ENCODE measurements at places on chromosomes 5 and 9.

GRCh38 chr5:128483738-128484137 is 54.3 kb downstream of the FBN2 start:
- no peak for DNase-seq

GRCh38 chr5:115530426-115530825 is 14.1 kb downstream of the FEM1C start:
- DNase-seq, result no peak

DNA sequence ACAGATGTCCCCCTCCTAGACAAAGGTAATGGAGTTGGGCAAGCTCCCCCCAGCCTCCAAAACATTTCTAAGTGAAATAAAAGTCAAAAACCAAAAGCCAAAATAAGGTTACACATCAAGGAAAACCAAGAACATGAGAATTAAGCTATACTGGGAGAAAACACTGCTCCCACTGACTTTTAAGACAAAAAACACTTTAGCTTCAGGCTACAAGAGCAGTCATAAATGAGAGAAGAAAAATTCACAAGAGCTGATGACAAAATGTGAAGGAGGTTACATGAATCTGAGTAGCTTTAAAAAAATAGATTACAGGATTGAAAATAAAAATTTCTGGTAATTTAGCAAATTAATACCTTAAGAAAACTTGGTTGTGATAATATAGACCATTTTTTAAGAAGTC is 1370.3 kb upstream of the CDH9 start:
- DNase-seq, result no peak

DNA sequence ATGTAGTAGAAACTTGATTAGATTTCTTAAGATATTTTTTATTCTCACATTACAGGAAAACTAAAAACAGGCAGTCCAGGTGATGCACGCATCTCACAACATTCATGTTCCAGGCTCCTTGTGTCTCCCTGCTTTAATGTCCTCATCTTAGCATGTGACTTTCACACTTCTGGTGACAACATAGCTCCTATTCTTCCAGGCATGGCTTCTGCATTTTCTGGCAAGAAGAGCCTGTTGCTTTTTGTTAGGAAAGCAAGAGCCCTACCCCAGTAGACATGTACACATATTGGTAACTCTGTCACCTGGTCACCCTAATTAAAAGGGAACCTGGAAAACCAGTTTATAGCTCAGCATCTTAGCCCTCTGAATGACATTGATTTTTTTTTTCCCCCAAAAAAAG is 92.5 kb downstream of the PPIC start:
- no peak for DNase-seq

- no peak for DNase-seq
Measured at GRCh38 chr5:98121036-98121936, 652.2 kb upstream of the RGMB start.

GRCh38 chr5:107320846-107321245 is 349.9 kb downstream of the EFNA5 start:
- no peak for DNase-seq

GRCh38 chr5:139395844-139396640 is 1.1 kb upstream of the PROB1 start:
- no peak for DNase-seq

- DNase-seq, result no peak
Measured at GRCh38 chr9:6079386-6079785, 64.0 kb upstream of the RANBP6 start.

- DNase-seq, result no peak
Measured at GRCh38 chr9:37025823-37026112, 8.3 kb downstream of the PAX5 start.

- no peak for DNase-seq
Measured at GRCh38 chr5:54387659-54388232, 67.8 kb upstream of the HSPB3 start.

GRCh38 chr9:133496861-133497842 is 18.3 kb upstream of the SLC2A6 start:
- peak; percentile 47 for DNase-seq

- DNase-seq, result no peak
Measured at GRCh38 chr5:163730206-163730756, 224.9 kb downstream of the MAT2B start.

GRCh38 chr5:77177576-77177975 is 32.9 kb upstream of the PDE8B start:
- no peak for DNase-seq

- no peak for DNase-seq
Measured at GRCh38 chr5:65970481-65971367, 44.3 kb downstream of the ERBIN start.

- no peak for DNase-seq
Measured at GRCh38 chr9:22052376-22052945, 43.4 kb upstream of the CDKN2B start.

DNA sequence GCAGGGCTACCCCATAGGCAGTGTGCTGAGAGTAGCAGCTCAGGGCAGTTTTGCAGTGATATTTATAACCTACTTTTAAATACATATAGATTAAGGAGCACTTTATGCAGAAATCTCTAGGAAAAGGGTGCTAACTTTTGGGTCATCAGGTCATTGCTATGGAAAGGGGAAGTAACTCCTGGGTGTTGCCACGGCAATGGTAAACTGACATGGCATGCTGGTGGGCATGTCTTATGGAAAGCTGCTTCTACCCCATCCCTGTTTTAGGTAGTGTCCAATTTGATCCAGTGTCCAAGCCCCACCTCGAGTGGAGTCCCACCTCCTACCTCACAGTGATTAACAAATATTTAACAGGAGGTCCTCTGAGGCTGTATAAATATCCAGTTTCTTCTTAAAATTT is 56.8 kb upstream of the XPA start:
- no peak for DNase-seq

GRCh38 chr5:81080809-81081460 is 120.8 kb downstream of the RASGRF2 start:
- no peak for DNase-seq

DNA sequence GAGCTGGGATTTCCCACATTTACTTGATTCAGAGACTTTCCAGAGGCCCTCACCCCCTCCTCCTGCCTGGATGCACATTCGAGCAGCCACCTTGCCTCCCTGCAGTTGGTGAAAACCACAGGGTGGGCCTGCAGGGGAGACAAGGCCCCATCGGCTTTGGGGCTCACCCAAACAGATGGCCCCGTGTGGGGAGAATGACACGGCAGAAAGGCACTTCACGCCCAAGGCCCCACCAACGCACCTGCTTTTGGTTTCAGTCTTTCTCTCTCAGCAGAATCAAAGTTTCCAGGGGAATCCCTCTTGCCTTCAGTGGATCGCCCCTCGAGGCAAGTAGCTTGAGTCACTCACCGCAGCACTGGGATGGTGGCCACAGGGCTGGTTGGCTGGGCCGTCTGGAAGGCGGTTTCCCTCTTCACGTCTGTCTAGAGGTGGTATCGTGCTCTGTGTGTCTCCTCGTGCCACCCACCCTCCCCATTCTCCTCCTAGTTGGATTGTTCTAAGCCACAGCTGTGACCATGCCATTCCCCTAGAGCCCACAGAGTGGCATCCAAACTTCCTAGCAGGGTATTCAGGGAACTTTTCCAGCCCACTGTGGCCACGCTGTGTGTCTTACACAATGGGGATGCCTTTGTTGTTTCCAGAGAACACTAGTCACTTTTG is 31.8 kb downstream of the SEC61B start:
- DNase-seq, result no peak

DNA sequence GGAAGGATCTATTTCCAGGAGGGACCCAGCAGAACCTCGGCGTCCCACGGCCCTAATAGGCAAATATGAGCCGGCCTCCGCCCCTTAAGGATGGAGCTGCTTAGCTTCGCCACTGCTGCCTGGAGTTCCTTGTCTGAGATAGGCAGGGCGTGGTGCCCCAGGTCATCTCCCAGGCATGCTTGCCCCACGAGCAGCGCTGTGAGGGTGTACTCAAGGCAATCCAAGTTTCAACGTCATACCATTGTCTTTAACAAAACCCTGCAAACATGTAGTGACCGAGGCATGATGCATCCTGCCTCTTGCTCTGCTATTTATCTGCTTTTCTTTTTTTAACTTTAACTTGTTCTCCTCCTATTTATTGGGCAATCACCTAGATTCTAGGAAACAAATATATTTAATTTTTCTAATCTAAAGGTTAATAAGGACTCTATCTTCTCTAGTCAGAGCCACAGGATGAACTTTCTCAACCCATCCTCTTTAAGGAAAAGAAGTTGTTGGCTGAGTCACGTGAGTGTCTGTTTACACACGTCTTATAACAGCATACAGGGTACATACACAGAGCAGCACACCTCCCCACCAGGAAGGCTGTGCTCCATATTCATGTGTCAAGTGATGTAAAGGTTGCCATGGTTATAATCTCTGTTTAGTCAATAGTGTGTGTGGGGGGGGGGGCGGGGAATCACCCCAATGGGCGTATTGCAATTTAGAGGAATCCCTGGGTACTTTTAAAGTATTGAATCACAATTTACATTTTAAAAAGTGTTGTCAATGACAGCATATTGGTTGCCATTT is 27.3 kb upstream of the ZSWIM6 start:
- no peak for DNase-seq

- peak; percentile 91 for DNase-seq
Measured at GRCh38 chr5:171483551-171484135, 64.2 kb downstream of the FGF18 start.

GRCh38 chr5:142316681-142317080 is 8.1 kb downstream of the SPRY4 start:
- no peak for DNase-seq

DNA sequence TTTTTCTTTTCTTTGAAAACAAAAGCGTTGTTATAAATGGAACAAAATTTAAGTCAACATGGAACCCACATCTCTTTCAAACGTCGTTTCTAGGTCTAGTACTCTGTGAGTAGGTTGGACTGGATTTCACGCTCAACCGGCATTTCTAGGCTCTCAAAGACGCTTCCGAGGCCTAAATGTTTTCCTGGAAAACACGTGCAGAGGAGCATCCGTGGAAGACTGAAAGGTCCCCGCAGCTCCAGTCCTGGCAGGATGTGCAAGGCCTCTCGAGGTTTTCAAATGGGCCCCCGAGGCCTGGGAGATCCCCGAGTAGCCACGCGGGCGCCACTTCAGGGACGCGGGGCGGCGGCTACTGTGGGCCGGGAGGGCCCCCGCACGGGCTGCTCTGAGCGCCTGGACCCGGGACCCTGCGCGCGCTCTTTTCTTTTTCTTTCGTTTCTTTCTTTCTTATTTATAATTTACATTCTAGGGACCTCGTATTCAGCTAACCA is 4.2 kb upstream of the IRX2 start:
- DNase-seq, result no peak

- DNase-seq, result no peak
Measured at GRCh38 chr9:99369327-99369722, 147.2 kb downstream of the SEC61B start.

DNA sequence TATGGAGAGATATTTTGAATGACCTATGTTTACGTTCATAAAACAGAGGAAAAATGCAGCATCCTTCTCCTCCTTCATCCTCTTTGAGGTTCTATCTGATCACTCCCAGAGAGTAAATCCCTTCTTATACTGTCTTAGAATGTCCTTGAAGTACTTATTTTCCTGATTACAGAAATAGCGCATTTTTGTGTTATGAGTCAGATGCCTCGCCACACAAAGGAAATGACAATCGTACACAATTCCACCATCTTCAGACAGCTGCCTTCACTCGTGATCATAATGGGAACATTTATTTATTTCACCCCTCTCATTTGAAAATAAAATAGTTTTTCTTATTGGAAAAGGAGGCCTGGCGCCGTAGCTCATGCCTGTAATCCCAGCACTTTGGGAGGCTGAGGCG is 2.4 kb upstream of the GLT6D1 start:
- no peak for DNase-seq

DNA sequence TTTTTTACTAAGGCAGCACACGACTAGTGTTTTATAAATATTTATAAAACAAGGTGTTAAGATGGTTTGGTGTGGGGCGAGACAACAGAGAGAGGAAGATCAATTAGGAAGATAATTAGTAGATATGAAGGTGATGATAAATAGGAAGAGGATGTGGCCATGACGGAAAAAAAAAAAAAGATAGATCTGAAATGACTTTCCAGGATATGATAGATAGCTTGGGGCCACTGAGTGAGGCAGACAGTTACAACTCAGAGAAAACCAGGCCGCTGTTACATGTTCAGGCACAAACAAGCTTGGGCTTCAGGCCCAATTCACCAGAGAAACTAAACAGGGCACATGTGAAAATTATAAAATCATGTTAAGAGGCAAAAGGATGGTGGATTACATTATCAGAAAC is 43.2 kb downstream of the KIAA0825 start:
- no peak for DNase-seq

GRCh38 chr9:136961279-136962065 is 9.4 kb downstream of the LCN12 start:
- DNase-seq, result peak; percentile 80

DNA sequence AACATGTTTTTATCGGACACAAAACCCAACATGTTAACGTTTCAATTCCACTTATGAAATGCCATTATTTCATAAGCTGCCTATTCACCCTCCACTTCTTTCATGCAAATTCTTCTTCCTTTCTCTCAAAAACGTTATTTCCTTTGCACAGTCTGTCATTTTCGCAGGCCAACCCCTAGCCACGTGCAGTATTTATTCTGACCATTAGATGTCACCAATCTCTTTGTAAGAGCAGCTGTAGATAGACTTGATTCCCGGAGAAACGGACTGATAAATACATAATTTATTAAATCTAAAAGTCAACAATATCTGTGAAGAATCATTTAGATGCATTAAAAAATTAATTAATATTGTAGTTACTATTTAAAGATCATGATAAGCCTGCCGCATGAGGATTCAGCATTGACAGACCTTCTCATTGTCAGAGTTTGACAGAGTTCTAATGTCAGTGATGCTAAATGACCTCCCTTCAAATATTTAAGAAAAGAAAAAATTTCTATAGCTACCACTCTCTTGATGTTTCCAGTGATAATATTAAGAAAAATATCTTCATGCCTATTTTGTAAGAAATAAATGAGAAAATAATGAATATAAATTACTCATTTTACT is 933.6 kb downstream of the CDH12 start:
- DNase-seq, result no peak

- DNase-seq, result no peak
Measured at GRCh38 chr5:75909223-75909622, 174.0 kb upstream of the SV2C start.

GRCh38 chr9:110923601-110924000 is 114.7 kb downstream of the LPAR1 start:
- no peak for DNase-seq

GRCh38 chr5:143964919-143965318 is 153.0 kb downstream of the HMHB1 start:
- no peak for DNase-seq

- peak; percentile 52 for DNase-seq
Measured at GRCh38 chr5:145680767-145681166, 154.4 kb downstream of the PRELID2 start.

GRCh38 chr5:180126716-180127681 is 55.4 kb upstream of the RNF130 start:
- DNase-seq, result peak; percentile 60

All from Right ventricle myocardium superior (tissue), 1 donor.